Stimulated activated CD4-positive, alpha-beta T cell treated with anti-CD3 and anti-CD28 coated beads, TNF-alpha, amount 100 ng/mL, for 48 hours (primary cell): ENCODE measurements at places on chromosomes 2 and 18.

GRCh38 chr2:74290466-74291217 lies 52.6 kb downstream of the SLC4A5 start:
- DNase-seq = no peak

GRCh38 chr18:45413180-45413836 lies 202.0 kb upstream of the SLC14A2 start:
- no peak for DNase-seq

DNA sequence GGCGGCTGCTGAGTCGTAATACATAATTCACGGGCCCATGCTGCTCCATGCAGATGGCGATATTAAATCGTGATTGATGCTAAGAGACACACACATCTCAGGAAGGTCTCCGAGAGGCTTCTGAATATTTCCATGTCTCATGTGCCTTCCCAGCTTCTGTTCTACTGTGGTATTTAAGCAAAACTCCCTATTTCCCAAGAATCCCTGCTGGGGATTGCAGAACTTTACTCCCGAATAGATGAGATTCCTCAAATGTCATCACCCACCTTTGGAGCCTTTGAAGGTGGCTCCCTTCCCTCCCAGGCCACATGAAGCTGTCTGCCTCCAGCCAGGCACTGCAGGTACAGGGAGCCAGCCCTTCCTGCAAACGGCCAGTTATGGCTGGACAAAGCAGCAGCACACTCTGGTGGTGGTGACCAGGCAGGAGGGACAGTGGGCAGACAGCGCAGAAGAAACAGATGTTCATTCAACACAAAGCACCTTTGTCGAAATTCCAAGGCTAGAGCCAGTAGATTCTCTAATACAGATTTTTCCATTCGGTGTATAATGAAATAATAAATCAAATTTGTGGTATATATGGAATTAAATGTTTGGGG lies 14.1 kb downstream of the NRP2 start:
- DNase-seq = no peak

DNA sequence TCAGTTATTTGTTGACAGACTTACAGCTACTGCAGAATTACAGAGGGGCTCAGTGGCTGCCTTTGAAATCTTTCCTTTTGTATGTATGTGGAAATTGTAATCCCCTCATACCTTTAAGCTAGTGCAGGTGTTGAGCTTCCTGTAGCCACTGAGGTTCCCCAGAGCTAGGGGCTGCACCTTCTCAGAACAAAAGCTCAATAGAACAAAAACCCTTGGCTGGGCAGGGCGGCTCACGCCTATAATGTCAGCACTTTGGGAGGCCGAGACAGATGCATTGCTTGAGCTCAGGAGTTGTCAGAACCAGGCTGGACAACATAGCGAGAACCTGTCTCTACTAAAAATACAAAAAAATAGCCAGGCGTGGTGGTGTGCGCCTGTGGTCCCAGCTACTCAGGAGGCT lies 41.3 kb upstream of the CHMP1B start:
- DNase-seq = no peak

DNA sequence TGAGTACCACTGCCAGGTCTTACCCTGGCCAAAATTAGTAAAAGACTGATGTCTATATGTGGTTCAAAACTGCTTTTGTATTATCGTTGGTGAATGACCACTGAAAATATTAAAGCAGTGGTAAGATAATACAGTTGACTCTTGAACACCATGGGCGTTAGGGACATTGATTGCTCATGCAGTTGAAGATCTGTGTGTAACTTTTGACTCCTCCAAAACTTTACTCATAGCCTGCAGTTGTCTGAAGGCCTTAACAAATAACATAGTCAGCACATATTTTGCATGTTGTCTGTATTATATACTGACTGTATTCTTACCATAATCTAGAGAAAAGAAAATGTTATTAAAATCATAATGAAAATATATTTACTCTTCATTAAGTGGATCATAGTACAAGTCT lies 5.8 kb upstream of the ANKRD12 start:
- no peak for DNase-seq

GRCh38 chr18:35095983-35096676 lies 54.9 kb downstream of the MAPRE2 start:
- DNase-seq = no peak

DNA sequence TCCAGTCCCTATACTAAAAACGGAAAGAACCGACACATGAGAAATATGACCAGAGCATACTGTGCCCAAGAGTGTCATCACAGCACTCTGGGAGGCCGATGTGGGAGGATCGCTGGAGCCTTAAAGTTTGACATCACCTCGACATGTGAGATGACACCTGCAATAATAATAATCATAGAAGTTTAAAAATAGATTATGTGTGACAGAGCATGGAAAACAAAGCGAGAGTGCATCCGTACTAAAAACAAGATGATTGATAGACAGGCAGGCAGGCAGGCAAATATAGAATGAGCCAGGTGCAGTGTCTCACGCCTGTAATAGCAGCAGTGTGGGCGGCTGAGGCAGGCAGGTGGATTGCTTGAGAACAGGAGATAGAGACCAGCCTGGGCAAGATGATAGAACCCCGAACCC lies 114.8 kb upstream of the ANKRD30BL start:
- no peak for DNase-seq

GRCh38 chr2:18993756-18994338 lies 364.6 kb downstream of the OSR1 start:
- DNase-seq = no peak

DNA sequence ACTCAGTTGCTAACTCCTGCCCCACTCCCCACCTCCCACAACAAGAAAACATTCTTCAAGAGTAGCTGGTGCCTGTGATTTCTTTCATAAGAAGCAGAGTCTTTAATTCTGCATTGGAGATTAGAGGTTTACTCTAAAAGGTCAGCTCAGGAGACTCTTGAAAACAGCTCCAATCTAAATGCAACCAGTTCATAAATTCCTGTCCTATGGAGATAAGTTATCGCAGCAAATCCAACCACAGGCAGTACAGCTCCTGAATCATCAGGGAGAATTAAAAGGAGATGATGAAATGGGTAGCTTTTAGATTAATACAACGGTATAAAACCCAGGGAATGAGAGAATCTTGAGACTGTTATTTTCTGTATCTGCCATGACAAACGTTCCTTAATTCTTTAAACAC lies 130.7 kb downstream of the SOCS6 start:
- no peak for DNase-seq

DNA sequence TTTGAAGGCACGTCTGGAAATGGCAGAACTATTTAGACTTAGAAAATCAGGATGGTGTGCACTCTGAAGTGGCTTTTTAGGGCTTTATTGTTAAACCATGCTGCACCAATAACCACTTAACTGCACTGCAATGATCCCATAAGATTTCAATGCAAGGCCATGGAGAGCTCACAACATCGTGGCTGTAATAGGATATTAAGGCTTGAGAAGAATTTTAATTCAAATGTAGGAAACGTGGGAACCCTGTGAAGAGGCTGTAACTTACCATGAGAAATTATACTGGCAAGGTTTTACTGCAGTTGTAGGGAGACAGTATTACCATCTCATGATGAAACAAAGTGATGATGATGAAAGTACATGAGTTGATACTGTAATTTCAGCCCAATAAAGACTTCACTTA lies 242.5 kb downstream of the AFF3 start:
- DNase-seq = no peak

DNA sequence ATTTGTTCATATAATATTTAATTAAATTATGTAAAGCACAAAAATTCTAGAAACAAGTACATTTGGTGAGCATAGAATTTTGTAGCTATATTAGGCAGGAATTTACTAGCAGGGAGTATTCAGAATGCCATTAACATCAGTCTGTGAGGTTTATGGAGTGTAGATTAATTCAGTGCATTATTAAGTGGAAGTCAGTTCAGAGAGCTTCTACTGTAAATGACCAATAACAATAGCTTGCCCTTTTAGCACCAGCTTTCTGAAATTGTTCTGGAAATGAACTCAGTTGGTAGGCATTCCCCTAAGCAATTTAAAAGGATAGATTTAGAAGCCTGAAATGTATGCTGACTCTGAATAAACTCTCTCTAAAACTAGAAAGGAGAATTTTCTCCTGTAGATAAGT lies 208.2 kb upstream of the CNTNAP5 start:
- DNase-seq = no peak

GRCh38 chr2:3116371-3116770 lies 261.2 kb downstream of the EIPR1 start:
- no peak for DNase-seq

DNA sequence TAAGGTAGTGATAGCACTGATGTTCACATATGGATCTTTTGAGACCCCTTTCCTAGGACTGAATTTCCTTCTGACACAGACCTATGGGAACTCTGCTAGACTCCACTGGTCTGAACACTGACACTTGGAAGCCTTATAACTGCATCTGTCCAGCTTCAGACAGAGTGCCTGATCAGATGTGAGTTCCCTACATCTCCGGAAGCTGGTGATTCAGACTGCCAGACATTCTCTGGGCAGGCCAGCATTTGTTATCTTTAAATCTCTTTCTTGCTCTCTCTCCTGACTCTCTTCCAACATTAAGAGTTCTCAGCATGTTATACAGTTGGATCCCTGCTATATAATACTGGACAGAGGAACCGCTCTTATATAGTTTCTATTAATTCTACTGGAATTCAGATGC lies 408.5 kb downstream of the ZEB2 start:
- no peak for DNase-seq

- DNase-seq = no peak
Observed at GRCh38 chr2:170712653-170713542, 2.2 kb upstream of the SP5 start.

DNA sequence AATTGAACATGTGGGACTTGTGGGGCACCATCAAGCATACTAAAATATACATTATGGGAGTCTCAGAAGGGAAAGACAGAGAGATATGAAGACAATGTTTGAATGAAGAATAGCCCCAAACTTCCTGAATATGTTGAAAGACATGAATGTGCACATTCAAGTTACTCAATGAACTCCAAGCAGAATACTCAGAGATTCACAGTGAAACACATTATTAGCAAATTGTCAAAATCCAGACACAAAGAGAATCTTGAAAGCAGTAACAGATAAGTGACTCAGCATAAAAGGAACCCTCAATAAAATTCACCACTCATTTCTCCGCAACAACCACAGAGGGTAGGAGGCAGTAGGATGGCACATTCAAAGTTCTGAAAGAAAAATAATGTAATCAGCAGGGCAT lies 8.8 kb downstream of the C2orf92 start:
- DNase-seq = no peak

- DNase-seq = no peak
Observed at GRCh38 chr2:98850074-98850473, 86.0 kb downstream of the CRACDL start.
